BJ (cell line): ENCODE measurements at places on chromosomes 4 and X. TPM values are rescaled to one million over a fixed set of nuclear protein-coding genes. Genes with fewer than 3 reads are reported as not detected.

The APELA gene
- not detected in 2 replicates for polyA plus RNA-seq

The XAGE2 gene
- polyA plus RNA-seq = not detected in 2 replicates

The CEP135 gene
- polyA plus RNA-seq = 2.0 and 3.6 TPM in 2 replicates

The CENPI gene
- 5.4 and 8.5 TPM in 2 replicates for polyA plus RNA-seq

The MCF2 gene
- not detected in 2 replicates for polyA plus RNA-seq

The CCDC110 gene
- not detected in 2 replicates for polyA plus RNA-seq

The CT45A10 gene
- polyA plus RNA-seq = not detected in 2 replicates

The MAGEB3 gene
- polyA plus RNA-seq = not detected in 2 replicates

The CASP3 gene
- 20.5 and 32.3 TPM in 2 replicates for polyA plus RNA-seq

The DMRTC1B gene
- not detected in 2 replicates for polyA plus RNA-seq

The LRAT gene
- polyA plus RNA-seq = not detected in 2 replicates

The USP17L30 gene
- not detected in 2 replicates for polyA plus RNA-seq

The MXRA5 gene
- 35.1 and 36.5 TPM in 2 replicates for polyA plus RNA-seq

The RADX gene
- polyA plus RNA-seq = 0.09 and 0.26 TPM in 2 replicates

The PRSS12 gene
- polyA plus RNA-seq = 108 and 139 TPM in 2 replicates

The KLHL4 gene
- not detected in 2 replicates for polyA plus RNA-seq

The RNF113A gene
- 15.7 and 15.8 TPM in 2 replicates for polyA plus RNA-seq
